C1 segment of cervical spinal cord (tissue), 14 donors: ENCODE measurements at places on chromosomes 11 and 22.

DNA sequence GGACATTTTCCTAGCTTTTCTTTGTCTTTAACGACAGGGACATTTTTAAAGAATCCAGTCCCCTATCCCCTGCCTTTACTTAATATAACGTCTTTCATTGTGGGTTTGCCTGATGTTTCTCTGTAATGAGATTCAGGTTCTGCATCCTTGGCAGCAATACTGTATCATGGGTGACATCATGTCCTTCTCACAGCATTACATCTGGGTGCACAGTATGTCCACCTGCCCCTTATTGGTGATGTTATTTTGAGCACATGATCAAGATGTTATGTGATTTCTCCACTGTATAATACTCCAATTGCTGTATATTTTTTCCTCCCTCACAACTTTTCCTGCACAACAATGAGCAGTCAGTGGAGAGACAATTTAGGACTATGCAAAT, 9.7 kb upstream of the STK33 start:
- no peak for DNase-seq

GRCh38 chr11:109984634-109985289, 108.4 kb upstream of the ZC3H12C start:
- DNase-seq = no peak

DNA sequence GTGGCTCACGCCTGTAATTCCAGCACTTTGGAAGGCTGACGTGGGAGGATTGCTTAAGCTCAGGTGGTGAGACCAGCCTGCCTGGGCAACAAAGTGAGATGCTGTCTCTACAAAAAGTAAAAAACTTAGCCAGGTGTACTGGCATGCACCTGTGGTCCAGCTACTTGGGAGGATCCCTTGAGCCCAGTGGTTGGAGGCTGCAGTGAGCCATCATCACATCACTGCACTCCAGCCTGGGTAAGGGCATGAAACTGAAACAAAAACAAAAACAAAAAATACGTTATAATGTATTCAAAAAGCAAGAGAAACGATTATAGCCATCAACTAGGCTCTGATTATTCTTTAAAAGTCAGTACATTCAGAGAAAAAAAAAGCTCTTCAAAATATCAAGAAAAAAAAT, 62.5 kb downstream of the TCF20 start:
- DNase-seq = no peak

- no peak for DNase-seq
These were observed 51.7 kb downstream of the HSD17B12 start for GRCh38 chr11:43732225-43732624.

DNA sequence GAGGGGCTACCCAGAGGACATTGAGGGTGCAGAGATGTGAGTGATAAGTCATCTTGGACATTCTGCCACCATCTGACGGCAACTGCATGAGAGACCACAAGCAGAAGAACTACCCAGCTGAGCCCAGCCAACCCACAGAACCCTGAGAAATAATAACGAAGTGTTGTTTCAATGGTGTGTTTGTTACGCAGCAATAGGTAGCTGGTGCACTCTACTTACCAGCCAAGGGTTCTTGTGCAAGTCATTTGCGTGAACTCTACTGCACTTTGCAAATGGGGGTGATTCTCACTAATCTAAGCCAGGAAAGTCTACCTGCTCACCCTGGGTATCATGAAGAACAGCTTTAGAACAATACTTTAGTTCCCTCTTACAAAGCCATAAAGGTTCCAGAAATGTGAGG, 15.8 kb upstream of the CELSR1 start:
- no peak for DNase-seq

DNA sequence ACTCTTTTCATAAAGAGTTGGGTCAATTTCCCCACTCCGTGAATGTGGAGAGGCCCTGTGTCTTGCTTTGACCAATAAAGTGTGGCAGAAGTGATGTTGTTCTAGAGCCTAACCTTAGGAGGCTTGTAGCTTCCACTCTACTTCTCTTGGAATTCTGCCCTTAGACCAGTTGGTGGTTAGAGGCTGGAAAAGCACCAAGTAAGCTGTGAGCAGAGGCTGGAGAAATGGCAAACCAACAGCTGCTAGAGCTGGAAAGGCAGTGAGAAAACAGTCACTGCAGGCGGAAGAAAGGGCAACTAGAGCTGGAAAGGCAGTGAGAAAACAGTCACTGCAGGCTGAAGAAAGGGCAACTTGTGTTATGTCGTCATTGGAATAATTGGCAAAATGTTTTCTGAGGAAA, 29.8 kb upstream of the MSANTD2 start:
- DNase-seq = no peak

DNA sequence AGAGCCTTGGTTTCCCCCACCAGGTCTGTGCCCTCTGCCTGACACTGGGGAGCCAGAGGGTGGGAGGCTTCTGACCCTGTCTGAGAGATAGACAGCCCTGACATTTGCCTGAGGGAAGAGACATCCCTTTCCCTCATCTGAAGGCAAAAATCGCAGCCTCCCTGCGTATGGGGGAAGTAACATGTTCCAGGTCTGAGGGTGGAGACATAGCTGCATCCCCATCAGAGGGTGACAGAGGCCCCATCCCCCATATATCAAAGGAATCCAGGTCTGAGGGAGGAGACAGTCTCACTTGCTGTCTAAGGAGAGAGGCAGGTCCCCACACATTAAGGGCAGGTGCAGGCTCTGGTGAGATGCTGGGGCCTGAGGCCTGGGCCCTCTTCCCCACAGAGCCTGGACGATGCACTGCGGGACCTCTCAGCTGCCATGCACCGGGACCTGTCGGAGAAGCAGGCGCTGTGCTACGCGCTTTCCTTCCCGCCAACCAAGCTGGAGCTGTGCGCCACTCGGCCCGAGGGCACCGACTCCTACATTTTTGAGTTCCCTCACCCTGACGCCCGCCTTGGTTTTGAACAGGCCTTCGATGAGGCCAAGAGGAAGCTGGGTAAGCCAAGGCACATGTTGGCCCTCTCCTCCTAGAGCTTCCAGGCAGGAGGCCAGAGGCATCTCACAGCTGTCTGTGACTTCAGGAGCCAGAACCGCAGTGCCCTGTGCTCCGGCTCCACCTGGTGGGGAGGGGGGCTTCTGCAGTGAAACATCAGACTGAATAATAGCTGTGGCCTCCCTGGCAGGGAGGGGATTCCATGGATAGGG, 16.1 kb upstream of the RELT start:
- no peak for DNase-seq

DNA sequence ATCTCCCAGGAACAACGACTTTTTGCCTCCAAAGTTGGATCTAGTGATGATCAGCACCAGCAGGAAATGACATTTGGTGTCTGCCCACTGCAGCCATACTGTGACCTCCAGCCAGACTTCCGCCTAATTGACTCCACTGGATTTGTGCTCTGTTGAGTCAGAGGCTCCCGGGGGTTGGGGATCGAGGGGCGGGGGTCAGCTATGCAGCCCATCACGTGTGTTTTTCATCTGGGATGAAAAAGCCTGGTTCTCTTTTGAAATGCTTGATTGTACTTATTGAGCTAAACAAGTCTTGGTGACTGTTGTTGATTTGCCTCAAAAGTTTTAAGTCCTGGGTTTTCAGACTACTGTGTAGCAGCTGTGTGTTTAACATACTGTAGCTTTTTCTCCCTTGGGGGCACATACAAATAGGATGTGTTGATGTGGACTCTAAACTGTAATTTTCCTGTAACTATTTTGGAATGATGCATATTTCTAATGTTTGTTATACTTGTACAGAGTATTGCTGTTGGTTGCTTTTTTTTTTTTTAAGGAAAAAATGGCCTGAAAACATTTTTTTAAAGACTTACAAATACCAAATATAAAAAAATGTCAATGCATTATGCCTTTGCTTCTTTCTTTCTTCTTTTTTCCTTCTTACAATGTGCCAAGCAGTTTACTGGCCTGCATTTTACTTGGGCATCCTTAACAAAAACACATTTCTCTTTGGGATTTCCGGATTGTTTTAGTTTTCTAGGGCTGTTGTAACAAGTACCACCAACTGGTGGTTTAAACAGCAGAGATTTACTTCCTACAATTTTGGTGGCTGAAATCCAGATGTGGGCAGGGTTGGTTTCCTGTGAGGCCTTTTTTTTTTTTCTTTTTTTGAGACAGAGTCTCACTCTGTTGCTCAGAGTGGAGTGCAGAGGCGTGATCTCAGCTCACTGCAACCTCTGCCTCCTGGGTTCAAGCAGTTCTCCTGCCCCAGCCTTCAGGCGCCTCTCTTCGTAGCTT, 46.1 kb upstream of the OR4B1 start:
- no peak for DNase-seq

DNA sequence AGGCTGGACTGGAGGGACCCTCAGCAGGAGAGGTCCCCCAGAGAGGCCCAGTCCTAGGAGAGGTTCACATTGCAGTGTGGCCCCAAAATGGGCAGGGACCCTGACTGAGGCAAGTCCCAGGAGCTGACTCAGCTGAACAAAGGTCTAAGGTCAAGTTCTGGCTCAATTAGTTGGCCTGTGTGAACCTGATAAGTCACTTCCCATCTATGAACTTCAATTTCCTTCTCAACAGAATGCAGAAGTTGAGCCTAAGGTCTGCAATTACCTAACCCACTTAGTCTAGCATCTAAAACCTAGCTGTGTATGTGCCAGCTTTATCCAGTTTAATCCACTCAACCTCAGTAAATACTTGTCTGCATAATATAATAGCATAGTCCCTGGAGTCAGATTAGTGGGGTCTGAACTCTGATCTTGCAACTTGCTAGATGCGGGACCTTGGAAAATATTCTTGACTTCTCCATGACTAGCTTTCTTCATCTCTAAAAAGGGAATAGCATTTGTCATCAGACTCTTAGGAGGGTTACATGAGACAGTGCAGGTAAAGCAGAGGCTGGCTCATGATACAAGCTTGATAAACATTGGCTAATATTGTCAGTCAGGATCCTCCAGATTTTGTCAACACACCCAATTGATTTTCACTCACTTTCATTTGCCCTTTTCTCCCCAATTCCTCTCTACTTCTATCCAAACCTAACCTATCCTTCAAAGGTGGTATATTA, 465.5 kb downstream of the INSC start:
- no peak for DNase-seq

- DNase-seq = no peak
These were observed 2.2 kb downstream of the RIN1 start for GRCh38 chr11:66333896-66334604.

DNA sequence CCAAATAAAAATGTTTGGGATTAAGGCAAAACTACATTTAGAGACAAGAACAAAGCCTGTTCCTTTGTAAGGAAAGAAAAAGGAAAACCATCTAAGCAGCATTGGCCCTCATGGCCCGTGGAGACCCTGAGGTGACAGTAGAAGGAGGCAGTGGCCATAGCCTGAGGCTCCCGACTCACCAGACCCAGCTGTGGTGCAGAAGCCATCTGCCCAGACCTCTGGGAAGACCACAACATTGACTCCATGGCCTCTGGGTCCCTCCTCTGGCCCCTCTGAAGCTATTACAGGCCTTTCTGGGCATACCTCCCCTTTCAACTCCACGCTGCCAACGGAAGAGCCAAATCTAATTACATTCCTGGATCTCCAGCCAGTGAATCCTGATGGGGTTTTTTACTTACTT, 6.4 kb downstream of the PRAME start:
- no peak for DNase-seq

DNA sequence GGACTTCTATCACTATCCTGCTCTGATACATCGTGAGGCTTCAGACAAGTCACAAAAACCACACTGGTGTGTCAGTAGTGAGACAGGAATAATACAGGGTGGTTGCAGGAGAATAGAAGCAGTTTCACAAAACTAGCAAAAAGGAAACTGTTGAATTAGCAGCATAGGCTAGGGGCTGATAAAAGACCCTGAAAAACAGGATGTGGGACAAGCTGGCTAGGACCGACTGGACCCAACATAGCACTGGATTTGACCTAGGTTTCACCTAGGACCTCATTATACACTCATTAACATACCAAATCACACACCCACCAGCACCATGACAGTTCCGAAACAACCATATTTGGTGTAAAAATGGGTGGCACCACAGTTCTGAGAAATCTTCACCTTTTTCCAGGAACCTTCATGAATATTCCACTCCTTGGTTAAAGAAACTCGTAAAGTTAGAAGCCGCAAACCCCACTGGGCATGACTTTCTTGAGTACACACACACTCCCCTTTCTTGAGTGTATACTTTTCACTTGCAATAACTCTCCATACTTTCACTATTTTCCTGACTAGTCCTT, 76.2 kb downstream of the SLC1A2 start:
- DNase-seq = no peak

DNA sequence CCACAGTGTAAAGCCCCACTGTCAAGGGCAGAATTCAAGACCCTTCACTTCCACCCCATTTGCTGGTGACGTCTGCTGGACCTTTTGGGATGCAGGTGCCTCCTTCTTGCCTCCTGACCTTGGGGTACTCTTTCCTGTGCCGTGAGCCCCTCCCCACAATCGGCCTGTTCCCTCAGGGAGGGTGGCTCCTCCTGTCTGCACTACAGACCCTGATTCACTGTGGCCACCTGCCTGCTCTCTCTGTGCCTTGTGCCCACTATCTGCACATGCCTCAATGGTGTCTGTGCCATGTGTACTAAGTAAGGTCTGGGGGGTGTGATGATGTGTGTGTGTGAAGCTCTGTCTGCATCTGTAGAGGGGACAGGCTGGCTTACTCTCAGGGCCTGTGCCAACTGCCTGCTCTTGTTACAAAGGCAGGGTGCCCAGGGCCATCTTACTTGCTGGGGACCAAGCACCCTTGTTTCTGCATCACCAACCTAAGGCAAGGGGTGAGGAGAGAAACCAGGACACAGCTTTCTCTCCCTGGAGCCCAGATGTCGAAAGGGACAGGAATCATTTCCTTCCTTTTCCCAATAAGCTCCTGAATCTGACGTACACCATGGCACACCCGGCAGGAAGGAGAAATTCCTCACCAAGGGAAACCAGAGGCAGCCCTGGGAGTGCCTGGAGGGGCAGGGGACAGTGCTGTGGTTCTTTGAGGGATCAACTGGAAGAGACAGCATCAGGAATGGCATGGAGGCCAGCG, 3.7 kb downstream of the PPM1F start:
- DNase-seq = no peak

- DNase-seq = no peak
These were observed 3.6 kb downstream of the CD44 start for GRCh38 chr11:35142481-35143075.

DNA sequence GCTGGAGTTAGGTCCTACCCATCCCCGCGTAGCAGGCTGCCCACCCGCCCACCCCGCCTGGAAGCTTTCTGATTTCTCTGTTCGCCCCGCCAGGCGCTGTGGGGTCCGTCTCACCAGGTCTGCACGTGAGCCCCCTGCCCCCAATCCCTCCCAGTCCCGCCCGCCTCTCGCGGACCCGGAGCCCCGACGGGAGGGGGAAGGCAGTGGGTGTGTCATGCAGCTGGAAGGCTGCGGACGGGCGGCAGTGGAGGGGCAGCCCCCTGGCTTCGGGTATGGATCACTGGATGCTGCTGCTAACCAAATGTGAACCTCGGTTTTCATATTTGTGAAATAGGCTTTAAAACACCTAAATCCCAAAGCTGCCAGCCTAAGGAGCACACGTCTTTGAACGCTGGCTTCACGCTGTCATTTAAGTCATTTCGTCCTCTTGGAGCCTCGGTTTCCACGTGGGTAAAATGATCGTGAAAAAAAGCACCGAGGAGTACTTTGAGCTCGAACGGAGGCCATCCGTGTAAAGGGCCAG, 568 bp upstream of the BIK start:
- no peak for DNase-seq
